Femur (tissue), 1 donor: ENCODE measurements at places on chromosomes 4 and X.

- no peak for DNase-seq
These were observed 81.3 kb upstream of the SCML1 start for GRCh38 chrX:17656035-17656418.

DNA sequence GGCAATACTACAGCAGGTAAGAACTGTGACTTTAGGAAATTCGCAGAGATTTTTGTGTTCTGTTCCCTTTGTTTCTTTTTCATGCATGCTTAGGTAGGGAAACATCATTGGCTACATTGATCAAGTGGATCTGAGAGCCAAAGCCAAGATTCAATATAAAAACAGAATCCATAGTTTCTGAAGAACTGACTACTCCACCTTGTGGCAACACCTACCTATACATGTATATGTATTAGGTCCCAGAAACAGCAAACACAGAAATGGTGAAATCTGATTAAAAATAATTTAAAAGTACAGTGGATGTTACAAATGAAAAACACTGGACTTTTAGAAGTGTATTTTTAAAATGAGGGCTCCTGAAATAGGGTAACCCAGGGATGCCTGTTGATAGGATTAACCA lies 322.6 kb upstream of the MAOA start:
- DNase-seq: no peak

GRCh38 chrX:12975991-12976558 lies 1.2 kb downstream of the TMSB4X start:
- peak; percentile 72 for DNase-seq

GRCh38 chrX:11273544-11273943 lies 19.7 kb upstream of the AMELX start:
- DNase-seq: no peak

DNA sequence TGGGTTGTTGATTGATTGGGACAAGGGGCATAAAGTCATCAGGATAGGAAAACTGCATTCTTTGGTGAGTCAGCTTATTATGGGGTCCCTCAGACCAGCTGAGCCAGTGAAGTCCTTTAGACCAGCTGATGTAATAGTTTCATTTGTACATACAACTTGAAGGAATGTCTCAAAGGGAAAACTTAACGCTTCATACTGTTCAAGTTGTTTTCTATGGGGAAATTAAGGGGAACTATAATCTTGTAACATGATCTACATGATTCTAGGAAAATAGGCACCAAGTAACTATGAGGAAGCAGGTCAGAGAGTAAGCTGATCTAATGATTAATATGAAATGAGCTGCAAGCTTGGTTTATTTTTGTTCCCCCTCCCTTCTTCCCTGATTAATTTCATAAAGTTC lies 175.1 kb upstream of the GRID2 start:
- no peak for DNase-seq

- DNase-seq: no peak
These were observed 29.0 kb upstream of the RAP1GDS1 start for GRCh38 chr4:98232202-98232601.

GRCh38 chrX:136130931-136131833 lies 16.2 kb upstream of the FHL1 start:
- DNase-seq: no peak

GRCh38 chr4:24655971-24656370 lies 71.6 kb upstream of the DHX15 start:
- DNase-seq: no peak

GRCh38 chrX:75673468-75673867 lies 111.6 kb downstream of the MAGEE2 start:
- no peak for DNase-seq

GRCh38 chrX:131239057-131239456 lies 50.0 kb downstream of the IGSF1 start:
- no peak for DNase-seq

DNA sequence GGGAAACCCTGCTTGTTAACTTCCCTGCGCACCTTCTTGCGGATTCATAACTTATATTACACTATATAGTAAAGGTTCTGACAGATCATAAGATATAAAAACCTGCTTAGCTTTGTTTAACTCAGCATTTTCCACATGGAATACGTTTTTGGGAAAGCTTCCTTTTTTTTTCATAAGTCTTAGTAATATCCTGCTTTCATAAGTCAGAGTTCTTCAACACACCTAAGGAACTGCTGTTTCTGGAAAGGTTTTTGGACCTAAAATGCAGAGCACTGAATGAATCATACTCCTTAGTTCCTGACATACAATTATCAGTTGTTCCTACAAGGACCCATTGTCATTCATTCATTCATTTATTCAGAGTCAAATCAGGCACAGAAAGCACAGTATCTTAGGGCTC lies 32.3 kb upstream of the OCIAD2 start:
- DNase-seq: no peak

DNA sequence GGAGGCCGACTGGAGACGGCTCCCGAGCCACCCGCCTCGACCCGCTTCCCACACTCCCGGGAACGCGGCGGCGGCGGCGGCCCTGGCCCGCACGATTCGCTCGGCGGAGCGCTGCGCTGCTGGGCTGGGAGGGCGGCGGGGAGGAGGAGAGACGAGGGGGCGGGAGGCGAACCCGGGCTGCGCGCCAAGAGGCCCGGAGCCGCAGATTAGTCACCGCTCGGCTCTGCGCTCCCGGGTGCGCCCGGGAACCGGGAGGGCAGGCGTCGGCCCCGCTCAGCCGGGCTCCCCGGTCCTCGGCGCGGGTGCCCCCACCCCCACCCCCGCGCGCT lies 11.2 kb upstream of the BCOR start:
- peak; percentile 81 for DNase-seq

GRCh38 chrX:7316280-7316679 lies 168.3 kb upstream of the PUDP start:
- no peak for DNase-seq

- no peak for DNase-seq
These were observed 690.3 kb upstream of the FAM241A start for GRCh38 chr4:111454961-111455360.

DNA sequence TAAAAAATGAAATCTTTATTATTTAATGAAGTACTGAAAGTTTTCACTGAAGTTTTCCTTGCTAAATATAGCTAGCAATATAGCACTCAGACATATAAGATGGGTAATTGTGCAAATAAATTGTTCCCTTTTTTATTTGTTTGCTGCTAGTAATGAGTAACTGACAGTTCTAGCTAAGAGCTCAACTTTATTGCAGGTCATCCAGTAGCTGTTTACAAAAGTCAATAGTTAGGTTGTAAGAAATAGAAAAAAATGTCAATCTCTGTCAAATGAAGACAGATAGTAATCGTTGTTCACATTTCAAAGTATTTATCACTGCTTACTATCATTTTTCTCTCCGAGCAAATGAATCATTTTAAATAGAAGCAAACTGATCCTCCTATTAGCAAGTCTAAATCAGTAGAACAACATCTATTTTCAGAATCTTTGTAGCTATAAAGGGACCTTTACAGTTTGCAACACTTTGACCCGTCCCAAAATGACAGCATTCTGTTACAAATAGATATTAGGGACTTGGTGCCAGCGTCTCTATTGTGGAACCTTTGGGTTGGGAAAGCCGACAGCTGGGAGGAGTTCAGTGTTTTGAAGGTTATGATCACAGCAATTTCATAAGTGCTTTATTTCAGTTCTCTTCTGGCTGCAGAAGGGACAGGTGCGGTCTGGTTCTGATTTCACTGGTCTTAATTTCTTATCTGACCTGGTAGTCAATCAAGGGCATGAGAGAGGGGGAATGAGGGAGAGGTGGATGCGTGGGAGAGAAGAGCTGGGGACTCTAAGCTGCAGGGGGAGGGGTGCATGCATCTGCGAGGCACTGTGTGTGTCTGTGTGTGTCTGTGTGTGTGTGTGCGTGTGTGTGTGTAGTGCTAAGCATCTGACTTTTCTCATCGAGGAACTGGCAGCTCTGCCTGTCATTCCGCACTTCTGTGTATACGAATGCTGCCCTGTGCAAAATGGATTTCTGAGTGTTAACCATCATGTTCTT lies 227.9 kb upstream of the PITX2 start:
- DNase-seq: peak; percentile 35

DNA sequence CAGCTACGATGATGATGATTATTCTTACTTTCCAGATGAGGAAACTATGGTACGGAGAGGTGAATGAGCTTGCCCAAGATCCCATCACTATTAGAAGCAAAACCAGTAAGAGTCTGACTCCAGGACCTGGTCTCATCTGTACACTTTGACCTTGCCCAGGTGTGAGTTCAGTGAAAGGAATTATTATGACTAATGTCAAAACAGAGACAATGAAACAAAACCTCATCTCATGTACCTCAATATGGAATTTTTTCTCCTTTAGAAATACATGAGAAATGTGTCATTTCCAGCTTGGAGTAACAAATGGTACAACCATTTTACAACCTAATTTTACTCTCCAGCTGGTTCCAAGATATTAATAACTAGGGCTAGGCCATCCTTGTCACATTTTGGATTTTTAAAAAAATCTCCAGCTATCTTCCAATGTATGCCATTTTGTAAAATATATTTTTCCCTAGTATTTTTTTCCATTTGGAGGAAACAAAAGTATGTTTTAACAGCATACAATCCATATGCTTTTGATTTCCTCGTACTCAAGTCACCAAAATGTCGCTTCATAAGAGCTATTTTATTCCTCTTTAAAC lies 213.8 kb downstream of the PTTG2 start:
- no peak for DNase-seq

- no peak for DNase-seq
These were observed 22.2 kb upstream of the GCNA start for GRCh38 chrX:71556036-71556435.

DNA sequence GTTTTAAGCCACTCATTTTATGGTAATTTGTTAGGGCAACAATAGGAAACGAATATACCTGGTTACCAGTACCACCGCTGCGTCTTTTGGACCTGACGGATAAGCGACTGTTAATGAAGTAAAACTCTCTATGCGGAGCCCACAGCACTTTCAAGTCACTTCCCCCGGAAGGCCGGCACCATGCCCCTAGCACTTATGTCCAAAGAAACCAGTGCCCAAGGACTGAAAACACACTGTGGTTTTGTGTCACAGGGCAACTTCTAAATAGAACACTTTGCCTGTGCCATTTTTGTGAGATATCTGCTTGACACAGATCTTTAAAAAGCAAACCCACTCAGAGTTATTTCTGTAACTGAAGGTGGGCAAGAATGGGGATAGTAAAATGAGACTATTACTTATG lies 22.7 kb downstream of the SH3KBP1 start:
- no peak for DNase-seq

- DNase-seq: no peak
These were observed 110.4 kb downstream of the SLIT2 start for GRCh38 chr4:20362148-20362547.

- DNase-seq: no peak
These were observed 6.8 kb downstream of the MSX1 start for GRCh38 chr4:4866124-4866865.
